ENCODE measurements at places on chromosomes 1 and 21.

DNA sequence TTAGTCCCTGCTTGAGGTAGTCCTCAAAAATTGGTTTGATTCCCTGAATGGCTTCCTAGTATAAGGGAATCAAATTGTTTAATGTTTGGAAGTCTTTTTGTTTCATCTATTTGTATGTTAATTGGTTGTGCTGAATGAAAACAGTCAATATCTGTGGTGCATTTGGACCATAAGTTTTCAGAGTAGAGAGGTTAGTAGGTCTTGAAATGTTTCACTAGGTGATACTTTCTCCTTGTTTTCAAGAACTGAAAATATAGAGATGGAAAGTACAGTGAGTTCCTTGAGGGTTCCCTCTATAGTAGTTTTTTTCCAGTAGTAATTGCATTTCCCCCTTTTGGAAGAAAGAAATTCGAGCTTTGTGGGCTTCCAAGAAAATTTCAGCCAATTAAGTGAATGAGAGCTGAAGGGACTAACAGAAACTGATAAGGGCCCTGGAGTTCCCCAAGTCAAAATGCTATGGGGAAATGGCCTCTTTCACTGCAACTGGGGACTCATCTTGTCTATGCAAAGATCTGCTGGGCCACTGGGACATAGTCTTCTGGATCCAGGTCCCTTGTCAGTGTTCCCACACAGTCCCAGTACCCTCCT, 18.6 kb upstream of the CEP350 start:
- DNase-seq, result no peak

GRCh38 chr1:101025657-101026429, at the start of gene DPH5:
Gene DPH5, minus strand, starts transcription at chr1:101025784. Its CDS starts 341 bp downstream, at chr1:101025443.
- peak; percentile 90 for DNase-seq

DNA sequence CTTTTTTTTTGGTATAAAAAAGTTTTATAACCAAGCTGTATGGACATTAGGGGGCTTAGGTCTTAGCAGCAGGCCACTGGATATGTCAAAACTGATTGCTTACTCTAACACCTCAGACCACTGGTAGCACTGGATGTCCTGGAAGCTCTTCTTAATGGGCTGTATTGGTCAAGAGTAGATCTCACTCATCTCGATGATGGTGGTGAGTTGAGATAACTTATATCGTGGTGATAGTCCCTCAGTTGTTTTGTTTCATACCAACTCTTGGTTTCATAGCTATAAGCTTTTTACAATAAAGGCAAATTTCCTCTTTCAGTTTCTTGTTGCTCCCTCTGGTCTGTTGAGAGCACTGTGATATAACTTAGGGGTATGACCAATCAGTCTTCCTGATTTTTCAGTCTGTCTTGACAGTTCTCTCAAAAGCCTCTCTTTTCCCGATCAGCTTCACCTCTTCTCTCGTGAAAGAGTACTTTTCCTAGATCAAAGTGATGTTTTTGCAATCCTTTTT, 9.7 kb upstream of the AGO1 start:
- DNase-seq, result no peak

- no peak for DNase-seq
Measured at GRCh38 chr1:115237023-115237422, 101.0 kb downstream of the NGF start.

DNA sequence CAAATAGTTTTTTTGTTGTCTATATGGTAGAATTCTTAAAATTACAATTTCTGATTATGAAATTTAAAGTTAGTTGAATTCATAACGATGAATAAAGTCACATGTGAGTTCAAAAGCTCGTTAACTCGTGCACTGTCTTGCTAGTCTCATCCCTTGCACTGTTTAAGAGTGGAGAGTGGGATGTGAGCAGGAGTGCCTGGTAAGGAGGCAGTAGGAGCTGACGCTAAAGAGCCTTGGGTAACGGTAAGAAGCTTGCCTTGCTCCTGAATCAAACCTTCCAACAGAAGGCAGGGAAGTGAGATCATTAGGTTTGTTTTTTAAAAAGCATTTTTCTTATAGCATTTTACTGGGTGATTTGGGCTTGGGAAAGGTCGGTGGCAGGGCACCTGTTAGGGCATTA, 2.3 kb upstream of the FASLG start:
- no peak for DNase-seq
